ENCODE measurements at places on chromosomes 5 and 9. TPM values are rescaled to one million over a fixed set of nuclear protein-coding genes. Genes with fewer than 3 reads are reported as not detected.

Gene SAPCD2
- 56.8 TPM for total RNA-seq

Gene FAM169A
- 3.8 TPM for total RNA-seq

Gene SLC12A2
- total RNA-seq: 17.0 TPM

Gene SPATA6L
- 0.76 TPM for total RNA-seq

Gene RPS14
- 2,123 TPM for total RNA-seq

Gene CACNA1B
- not detected for total RNA-seq

Gene C9
- total RNA-seq: not detected

Gene INSL4
- not detected for total RNA-seq

Gene RNF183
- total RNA-seq: not detected

GRCh38 chr5:143605403-143606005 lies 202.0 kb upstream of the NR3C1 start:
- peak; percentile 79 for DNase-seq
- H3K4me1 ChIP-seq: peaks cover 44% of the 10 kb centered on the region
- H3K4me3 ChIP-seq: peak overlapping the region; percentile 50
- peaks cover 8% of the 10 kb centered on the region for H3K27me3 ChIP-seq

GRCh38 chr5:77066823-77067442 lies 20.2 kb downstream of the ZBED3 start:
- no peak overlapping the region for H3K4me3 ChIP-seq
- H3K36me3 ChIP-seq: peaks cover 49% of the 10 kb centered on the region
- no peaks in the 10 kb centered on the region for H3K27me3 ChIP-seq
- DNase-seq: no peak
- H3K4me1 ChIP-seq: peaks cover 13% of the 10 kb centered on the region

DNA sequence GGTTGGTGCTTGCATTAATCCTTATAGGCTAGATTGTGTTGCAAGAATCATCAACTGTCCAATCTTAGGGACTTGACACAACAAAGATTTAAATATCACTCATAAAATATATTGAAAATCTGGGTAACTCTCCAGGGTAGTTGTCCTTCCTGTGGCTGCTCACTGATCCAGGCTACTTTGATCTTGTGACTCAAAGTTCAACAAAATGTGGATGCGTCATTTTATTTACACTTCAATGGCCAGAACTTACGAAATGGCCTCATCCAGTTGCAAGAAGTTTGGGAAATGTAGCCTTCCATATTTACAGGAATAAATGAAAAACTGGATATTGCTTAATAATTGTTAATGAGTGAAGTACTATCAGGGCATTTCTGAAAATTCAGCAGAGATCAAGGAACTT lies 235.5 kb upstream of the ACTBL2 start:
- DNase-seq: no peak
- no peak overlapping the region for H3K4me3 ChIP-seq
- no peaks in the 10 kb centered on the region for H3K4me1 ChIP-seq
- H3K27me3 ChIP-seq: no peaks in the 10 kb centered on the region
- H3K36me3 ChIP-seq: no peaks in the 10 kb centered on the region

- no peaks in the 10 kb centered on the region for H3K27me3 ChIP-seq
- no peak for DNase-seq
- no peak overlapping the region for H3K4me3 ChIP-seq
Observed at GRCh38 chr5:143636931-143637528, 174.9 kb upstream of the HMHB1 start.

- no peaks in the 10 kb centered on the region for H3K36me3 ChIP-seq
- no peak overlapping the region for H3K27ac ChIP-seq
- H3K27me3 ChIP-seq: no peaks in the 10 kb centered on the region
- DNase-seq: no peak
- H3K4me1 ChIP-seq: peaks cover 10% of the 10 kb centered on the region
Observed at GRCh38 chr5:82735160-82735789, 341.9 kb downstream of the TMEM167A start.

DNA sequence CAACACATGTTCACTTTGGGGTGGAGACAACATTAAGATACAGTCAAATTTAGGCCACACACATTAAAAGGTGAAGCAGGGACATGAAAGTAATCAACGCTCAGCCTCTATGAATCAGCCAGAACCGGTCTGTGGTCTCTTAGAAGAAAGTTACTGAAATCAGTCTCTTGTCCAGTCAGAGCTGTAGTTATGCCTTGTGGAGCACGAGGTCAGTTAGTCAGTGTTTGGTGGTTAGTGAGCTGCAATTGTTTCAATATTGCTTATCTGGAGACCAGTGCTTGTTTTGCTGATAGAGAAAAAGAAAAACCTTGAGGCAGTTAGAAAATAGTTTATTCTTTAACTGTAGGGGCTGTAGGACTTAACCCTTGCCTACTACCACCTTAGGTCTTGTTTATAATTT lies 157.8 kb upstream of the RASEF start:
- no peak overlapping the region for H3K27ac ChIP-seq
- H3K36me3 ChIP-seq: no peaks in the 10 kb centered on the region
- H3K4me1 ChIP-seq: peaks cover 3% of the 10 kb centered on the region
- H3K4me3 ChIP-seq: no peak overlapping the region
- DNase-seq: no peak
- H3K27me3 ChIP-seq: peaks cover 27% of the 10 kb centered on the region

GRCh38 chr5:36153726-36154125 lies 1.8 kb downstream of the SKP2 start:
- H3K4me1 ChIP-seq: peaks cover 47% of the 10 kb centered on the region
- H3K27me3 ChIP-seq: no peaks in the 10 kb centered on the region

- H3K4me1 ChIP-seq: peaks cover 4% of the 10 kb centered on the region
- no peaks in the 10 kb centered on the region for H3K36me3 ChIP-seq
- no peak overlapping the region for H3K27ac ChIP-seq
- H3K4me3 ChIP-seq: no peak overlapping the region
Observed at GRCh38 chr5:147190331-147190730, 44.5 kb upstream of the STK32A start.

- no peak overlapping the region for H3K27ac ChIP-seq
- DNase-seq: no peak
- H3K27me3 ChIP-seq: no peaks in the 10 kb centered on the region
- no peak overlapping the region for H3K4me3 ChIP-seq
Observed at GRCh38 chr9:84471816-84472215, 131.3 kb upstream of the SLC28A3 start.

GRCh38 chr5:112921026-112921832 lies 798 bp downstream of the REEP5 start:
- DNase-seq: peak; percentile 63
- peak overlapping the region; percentile 73 for H3K27ac ChIP-seq
- H3K27me3 ChIP-seq: no peaks in the 10 kb centered on the region
- H3K4me3 ChIP-seq: peak overlapping the region; percentile 95
- peaks cover 75% of the 10 kb centered on the region for H3K4me1 ChIP-seq
- peaks cover 46% of the 10 kb centered on the region for H3K36me3 ChIP-seq

DNA sequence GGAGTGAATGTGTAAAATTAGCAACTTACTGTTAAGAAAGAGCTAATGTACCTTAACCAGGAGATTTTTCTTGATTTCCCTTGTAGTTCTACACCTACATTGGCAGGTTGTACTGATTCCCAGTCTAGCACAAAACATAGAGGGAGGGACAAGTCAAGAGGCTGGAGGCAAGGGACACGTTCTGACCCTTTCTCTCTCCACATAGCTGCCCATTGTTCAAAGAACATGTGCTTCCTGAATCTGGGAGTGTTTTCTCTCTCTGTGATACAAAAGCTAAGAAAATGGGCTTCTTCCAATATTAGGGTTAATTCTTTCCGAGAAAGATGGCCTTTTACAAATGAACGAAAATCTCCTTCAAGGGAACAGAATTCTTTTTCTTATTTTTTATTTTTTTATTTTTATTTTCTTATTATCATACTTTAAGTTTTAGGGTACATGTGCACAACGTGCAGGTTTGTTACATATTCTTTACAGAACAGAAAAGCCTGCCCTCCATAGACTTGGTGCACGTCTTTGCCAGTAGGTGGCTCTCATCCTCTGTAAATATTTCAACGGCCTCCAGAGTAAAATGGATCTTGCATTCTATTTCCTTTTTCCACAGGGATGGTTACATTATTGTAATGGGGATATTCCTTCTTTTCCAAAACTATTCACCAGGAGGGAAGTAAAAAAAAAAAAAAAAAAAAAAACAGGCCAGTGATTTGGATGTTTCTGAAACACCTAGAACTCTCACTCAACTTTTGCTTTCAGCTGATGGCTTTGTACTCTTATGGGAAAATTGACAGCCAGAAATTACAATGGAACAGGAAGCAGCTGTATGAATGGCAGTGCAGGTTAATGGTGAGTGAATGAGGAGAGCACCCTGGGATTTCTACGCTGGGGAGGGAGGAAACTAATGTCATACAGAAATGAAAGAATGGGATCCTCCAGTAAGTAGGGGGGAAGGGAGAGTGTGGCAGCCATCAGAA lies 13.1 kb upstream of the IFNA5 start:
- H3K36me3 ChIP-seq: peaks cover 16% of the 10 kb centered on the region
- H3K4me3 ChIP-seq: no peak overlapping the region
- peak; percentile 57 for DNase-seq
- no peaks in the 10 kb centered on the region for H3K27me3 ChIP-seq
- H3K27ac ChIP-seq: no peak overlapping the region

- no peak overlapping the region for H3K27ac ChIP-seq
- no peaks in the 10 kb centered on the region for H3K36me3 ChIP-seq
- H3K4me1 ChIP-seq: no peaks in the 10 kb centered on the region
- H3K27me3 ChIP-seq: peaks cover 6% of the 10 kb centered on the region
- DNase-seq: no peak
Observed at GRCh38 chr5:75933489-75933888, 149.7 kb upstream of the SV2C start.

All from activated CD8-positive, alpha-beta T cell treated with anti-CD3 and anti-CD28 coated beads, Interleukin-2, amount 10 ng/mL, durations not matched to agents 7 days and 5 days (primary cell).